ENCODE measurements at places on chromosomes 12 and 14. TPM values are rescaled to one million over a fixed set of nuclear protein-coding genes. Genes with fewer than 3 reads are reported as not detected.

The SYCP3 gene
- total RNA-seq, result 0.91 TPM

The CLEC2D gene
- total RNA-seq, result 269 TPM

- peak; percentile 25 for DNase-seq
These were observed 1.1 kb downstream of the PPP4R4 start for GRCh38 chr14:94175011-94175745.

GRCh38 chr14:26995301-26995700, 397.5 kb upstream of the NOVA1 start:
- DNase-seq, result no peak

GRCh38 chr14:69617796-69618195, 6.4 kb downstream of the SUSD6 start:
- DNase-seq, result no peak

DNA sequence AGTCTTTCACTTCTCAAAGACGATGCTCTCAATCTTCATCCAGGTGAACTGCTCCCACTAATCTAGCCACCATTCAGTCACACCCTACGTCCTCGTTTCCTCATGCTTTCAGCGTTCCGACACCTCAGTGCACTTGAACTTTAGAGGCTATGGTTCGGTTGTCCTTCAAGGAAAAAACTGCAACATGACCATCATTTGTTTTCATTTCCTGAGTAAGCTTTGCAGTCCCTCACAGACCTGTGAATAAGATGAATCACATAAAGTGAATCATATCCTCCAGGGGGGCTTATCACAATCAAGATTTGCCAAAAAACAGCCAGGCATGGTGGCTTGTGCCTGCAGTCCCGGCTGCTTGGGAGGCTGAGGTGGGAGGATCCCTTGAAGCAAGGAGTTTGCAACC, 80.2 kb downstream of the TMCC3 start:
- no peak for DNase-seq

Data from activated T-cell treated with anti-CD3 and anti-CD28 coated beads, Interleukin-2, amount 50 U/mL, for 72 hours (primary cell).